ENCODE measurements at places on chromosomes 11 and 22. TPM values are rescaled to one million over a fixed set of nuclear protein-coding genes. Genes with fewer than 3 reads are reported as not detected.

GRCh38 chr11:72673284-72673942 lies 809 bp downstream of the PDE2A start:
- peak; percentile 2 for ATAC-seq

DNA sequence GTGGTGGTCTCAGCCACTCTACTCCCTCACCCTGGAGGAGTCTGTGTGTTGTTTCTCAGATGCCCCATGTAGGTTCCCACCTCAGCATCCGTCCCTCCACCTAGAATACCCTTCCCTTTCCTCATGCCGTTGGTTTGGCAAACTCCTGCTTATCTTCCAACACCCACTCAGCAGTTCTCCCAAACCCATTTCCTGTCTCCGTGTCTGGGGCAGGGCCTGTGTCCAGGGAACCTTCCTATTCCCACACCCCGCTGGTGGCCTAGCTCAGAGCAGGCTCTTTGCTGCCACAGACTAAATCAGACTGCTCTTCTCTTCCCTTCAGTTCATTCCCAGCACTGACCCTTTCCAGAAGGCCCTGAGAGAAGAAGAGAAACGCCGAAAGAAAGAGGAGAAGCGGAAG lies 7.5 kb upstream of the SREBF2 start:
- ATAC-seq, result no peak

DNA sequence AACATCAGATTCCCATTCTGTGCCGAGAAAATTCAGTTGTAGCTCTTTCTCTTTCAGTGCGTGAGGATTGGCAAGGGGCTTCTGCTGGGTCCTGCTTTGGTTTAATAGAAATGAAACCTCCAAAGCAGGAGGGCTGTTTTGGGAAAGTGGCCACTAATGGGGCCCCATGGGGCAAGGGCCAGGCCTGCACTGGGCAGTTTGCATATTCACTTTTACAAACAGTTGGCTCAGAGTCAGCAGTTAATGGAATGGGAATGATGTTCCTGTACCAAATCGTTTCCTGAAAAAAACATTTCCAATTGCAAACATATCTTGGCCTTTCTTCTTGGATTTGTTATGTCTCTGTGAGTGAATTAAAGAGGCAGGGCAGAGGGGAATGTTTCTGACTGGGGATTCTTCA lies 92.1 kb downstream of the PARVA start:
- peak; percentile 89 for ATAC-seq

- ATAC-seq, result peak; percentile 59
Measured at GRCh38 chr11:12625438-12626071, 48.7 kb upstream of the TEAD1 start.

DNA sequence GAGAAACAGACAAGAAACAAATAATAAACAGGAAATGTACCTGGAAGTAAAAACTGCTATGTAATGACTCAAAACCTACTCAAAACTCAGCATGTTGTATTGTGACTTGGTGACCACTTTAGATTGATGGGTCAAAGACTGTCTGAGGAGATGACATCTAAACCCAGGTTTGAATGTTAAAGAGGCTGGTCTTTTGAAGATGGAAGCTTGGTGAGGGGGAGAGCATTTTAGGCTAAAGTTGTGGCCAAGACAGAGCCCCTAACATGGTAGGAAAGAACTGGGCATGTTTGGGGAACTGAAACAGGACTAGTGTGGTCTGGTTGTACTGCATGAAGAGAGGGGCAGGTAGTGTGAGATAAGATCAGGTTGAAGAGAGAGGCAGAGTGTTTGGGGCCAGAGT lies 85.3 kb upstream of the MYO18B start:
- ATAC-seq, result no peak

Gene CBL
- 14.3 TPM for total RNA-seq

Gene LGALS12
- not detected for total RNA-seq

Gene FREY1
- total RNA-seq, result 1.9 TPM

Gene GSTT2B
- total RNA-seq, result not detected

Gene TIGD3
- 3.9 TPM for total RNA-seq

Measured in motor neuron (in vitro differentiated cells).